Stimulated activated effector memory CD8-positive, alpha-beta T cell treated with anti-CD3 and anti-CD28 coated beads, Interleukin-12 subunit alpha, Interleukin-12 subunit beta, amount 100 ng/mL, for 72 hours (primary cell): ENCODE measurements at places on chromosomes 7 and 10.

- DNase-seq: no peak
Measured at GRCh38 chr7:2892549-2892948, 48.4 kb upstream of the GNA12 start.

DNA sequence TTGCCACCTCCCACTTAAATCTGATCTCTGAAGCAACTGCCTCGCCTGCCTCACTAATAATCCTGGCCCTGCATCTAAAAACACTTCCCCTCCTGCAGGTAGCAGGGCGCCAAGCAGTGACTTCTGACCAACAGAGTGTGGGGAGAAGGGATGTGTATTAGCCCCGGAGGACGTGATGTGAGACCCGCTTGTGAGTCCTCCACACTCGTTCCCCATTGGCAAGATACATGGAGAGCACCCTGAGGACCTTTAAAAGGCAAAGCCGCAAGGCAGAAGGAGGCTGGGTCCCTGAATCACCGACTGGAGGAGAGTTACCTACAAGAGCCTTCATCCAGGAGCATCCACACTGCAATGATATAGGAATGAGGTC, 6.1 kb upstream of the PILRA start:
- DNase-seq: no peak

DNA sequence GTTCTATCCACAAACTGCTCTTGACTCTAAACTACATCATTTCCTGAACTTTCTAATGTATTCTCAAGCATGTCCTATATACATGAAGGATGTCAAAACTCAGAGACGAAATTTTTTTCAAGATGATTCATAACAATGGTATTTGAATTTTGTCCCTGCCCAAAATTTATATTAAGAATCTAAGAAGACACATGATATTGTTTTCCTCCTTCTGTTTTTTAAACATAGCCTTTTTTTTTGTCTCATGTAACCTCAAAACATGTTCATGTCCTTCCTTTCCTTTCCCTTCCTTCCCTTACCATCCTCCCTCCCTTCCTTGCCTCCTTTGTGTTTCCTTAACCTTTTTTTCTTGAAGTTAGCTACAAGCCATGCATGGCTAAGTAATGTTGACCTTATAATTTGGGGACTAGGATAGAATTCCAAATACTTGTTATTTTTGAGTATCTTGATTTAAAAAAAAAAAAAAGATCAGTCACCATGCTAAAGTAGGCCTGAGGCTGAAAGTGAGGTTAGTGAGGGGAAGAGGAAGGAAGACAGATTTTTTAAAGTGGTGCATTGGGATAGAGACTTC, 163.0 kb downstream of the SUGCT start:
- no peak for DNase-seq

GRCh38 chr7:144786522-144786921, 49.3 kb downstream of the TPK1 start:
- no peak for DNase-seq

DNA sequence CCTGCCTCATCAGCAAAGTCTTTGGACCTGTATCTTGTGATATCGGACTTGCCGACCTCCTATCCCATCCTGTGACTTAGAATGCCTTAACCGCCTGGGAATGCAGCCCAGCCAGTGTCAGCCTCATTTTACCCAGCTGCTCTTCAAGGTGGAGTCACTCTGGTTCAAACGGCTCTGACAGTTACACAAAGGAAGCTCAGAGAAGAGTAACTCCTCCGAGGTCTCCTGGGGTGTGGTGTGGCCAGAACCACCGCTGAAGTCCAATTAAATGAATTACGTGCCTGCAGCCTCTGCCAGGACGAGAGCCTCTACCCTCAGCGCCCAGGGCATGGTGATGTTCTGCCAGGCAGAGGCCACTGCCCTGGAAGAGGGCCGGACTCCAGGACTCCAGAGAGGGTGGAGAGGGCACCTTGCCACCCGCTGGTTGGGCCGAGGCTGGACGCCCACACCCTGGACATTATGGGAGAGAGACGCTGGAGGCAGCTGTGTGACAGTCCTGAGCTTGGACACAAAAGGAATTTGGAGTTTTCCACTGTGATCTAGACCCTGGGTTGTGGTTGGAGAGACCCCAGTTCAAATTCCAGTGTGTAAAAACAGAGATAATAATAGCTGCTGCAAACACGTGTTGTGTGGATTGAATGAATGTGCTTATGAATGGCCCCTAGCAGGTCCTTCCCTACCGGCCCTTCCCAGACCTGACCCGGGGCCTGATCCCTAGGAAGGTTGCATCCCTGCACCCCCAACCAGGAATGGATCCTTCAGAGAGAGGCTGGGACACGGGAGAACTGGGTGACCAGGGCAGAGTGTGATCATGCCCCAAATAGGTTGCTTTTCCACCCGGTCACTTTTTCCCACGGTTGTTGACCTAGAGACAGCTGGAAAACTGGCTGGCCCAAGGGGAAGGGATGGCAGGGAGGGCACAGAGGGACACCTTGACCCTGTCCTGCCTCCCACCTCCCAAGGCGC, 37.8 kb upstream of the FZD9 start:
- no peak for DNase-seq

GRCh38 chr7:115910541-115911164, 119.9 kb downstream of the TFEC start:
- DNase-seq: no peak

GRCh38 chr7:133784486-133785001, 342.6 kb upstream of the LRGUK start:
- no peak for DNase-seq

GRCh38 chr10:71512761-71513539, 116.2 kb downstream of the CDH23 start:
- no peak for DNase-seq

- no peak for DNase-seq
Measured at GRCh38 chr10:12908773-12909172, 92.7 kb downstream of the CCDC3 start.

- peak; percentile 42 for DNase-seq
Measured at GRCh38 chr7:45657136-45657889, 83.1 kb downstream of the ADCY1 start.

DNA sequence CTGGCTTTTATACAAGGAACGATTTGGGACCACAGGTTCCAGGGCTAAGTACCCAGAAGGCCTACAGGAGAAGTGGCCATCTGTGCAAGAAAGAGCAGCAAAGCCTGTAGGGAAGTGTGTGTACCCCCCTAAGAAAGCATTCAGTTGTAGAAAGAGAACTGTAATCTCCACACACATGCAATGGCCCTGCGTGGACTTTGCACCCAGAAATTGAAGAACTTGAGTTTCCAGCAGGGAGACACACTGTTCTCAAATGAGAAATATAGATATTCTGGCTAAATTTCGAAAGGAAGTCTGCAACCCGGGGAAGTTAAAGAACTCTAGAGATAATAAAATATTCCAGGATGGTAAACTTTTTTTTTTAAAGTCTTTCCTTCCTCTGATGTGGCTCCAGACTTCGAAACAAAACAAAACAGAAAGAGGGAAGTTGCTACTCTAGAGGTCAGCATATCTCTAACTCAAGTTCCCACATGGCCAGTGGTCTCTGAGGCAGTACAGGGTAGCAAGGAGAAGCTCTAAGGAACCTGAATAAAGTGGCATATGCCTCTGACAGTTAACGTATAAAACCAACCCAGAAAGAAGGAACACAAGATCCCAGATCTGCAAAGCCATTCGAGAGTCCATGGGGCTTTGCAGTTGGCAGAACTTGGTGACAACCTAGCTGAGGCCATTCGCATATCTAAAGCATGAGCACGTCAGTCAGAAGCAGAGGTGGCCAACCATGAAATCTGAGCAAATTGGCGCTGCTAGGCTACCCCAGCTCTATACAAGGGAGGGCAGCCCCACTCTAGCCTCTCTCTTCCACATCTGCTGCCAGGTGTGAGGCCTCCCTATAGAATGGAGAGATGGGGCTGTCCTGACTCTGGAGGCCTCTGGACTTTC, 56.6 kb downstream of the ELMO1 start:
- no peak for DNase-seq

DNA sequence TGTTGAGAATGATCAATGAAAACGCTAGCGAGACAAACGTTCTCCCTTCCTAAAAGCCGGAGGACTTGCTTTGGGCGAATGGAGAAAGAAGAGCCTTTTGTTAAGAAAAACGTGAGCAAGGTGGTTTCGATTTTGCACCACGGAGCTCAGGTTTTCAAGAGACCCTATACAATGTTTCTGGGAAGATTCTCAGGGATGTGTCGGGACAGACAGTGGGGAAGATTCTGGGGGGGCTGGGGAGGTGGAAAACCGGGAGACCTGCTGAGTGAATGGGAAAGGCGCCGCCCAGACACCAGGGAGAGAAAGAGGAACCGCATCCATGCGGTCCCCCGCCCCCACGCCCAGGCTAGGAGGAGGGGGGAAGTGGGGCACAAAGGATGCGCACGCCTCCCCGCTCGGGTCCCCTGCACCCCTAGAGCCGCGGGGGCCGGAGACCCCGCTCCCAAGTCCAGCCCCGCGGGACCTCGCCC, 745 bp downstream of the YWHAG start:
- DNase-seq: no peak

DNA sequence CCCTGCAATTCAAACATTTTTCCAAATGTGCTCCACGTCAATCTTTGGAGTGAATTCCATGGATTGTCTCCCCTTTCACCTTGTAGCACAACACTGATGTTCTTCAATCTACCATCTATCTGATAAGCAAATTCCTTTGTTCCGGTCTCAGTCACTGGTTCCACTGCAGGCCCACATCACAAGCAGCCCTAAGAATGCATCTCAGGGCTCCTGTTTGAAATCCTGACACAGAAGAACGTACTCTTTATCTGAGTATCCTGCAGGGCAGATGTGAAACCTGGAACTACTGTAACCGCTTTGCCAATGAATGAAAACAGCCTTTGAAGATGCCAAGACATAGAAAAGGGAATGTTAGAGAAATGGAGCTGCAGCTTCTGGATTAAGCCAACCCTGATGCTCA, 62.9 kb upstream of the FAM133B start:
- DNase-seq: no peak

DNA sequence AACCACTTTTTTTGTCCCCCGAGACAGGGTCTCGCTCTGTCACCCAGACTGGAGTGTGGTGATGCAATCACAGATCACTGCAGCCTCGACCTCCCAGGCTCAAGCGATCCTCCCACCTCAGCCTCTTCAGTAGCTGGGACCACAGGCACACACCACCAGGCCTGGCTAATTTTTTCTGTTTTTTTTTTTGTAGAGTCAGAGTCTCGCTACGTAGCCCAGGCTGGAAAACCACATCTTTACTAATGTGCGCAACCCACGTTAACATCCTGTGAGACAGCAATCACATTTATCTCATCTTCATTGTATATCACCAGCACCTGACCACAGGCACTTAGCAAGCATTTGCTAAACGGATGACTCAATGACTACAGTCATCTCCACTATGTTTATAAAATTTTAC, 77.8 kb upstream of the ATP6V0A4 start:
- DNase-seq: peak; percentile 79

- DNase-seq: no peak
Measured at GRCh38 chr10:53997953-53998352, 803.1 kb downstream of the PCDH15 start.

- no peak for DNase-seq
Measured at GRCh38 chr7:33981226-33981625, 75.9 kb downstream of the BMPER start.

DNA sequence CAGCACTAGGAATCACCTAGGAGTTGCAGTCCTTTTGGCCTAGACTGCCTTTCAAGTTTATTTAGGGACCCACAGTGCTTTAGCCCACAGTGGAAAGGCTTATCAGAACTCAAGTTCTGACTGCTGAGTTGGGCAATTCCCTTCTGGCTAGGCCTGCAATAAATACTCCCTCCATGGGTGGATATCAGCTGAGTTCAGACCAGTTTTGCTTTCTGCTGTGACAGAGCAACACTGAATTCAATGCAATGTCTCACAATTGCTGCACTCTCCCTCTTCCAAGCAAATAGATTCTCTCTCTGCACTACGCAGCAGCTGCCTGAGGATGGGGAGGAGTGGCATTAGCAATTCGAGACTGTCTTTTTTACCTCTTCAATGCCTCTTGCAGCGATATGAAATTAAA, 1153.3 kb downstream of the SORCS1 start:
- DNase-seq: no peak

DNA sequence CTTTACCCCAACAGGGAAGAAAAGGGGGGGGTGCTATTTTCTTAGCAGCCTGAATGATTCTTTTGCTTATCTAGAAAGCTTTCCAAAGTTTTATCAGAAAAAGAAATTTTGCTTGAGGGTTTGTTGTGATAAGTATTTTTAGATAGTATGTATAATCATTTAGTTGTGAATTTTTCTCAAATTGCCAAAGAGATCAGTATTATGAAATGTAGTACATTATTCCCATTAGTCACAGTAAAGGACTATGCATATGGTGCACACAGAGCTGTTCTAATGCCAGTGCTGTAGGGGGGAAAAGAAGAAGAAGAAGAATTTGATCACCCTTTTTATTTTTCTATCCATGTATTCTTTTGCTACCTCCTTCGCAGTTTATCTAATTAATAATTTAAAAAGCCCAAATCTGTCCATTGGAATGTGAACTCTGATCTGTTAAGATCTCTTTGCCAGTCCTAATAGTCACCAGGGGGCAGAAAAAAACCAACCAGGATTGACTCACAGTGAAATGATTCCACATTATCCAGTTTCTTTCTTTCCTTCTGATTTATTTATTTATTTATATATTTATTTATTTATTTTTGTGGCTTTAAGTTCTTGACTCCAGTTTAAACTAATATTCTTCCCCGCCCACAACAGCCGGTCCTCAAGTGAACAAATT, 4.7 kb downstream of the RBM20 start:
- DNase-seq: no peak

DNA sequence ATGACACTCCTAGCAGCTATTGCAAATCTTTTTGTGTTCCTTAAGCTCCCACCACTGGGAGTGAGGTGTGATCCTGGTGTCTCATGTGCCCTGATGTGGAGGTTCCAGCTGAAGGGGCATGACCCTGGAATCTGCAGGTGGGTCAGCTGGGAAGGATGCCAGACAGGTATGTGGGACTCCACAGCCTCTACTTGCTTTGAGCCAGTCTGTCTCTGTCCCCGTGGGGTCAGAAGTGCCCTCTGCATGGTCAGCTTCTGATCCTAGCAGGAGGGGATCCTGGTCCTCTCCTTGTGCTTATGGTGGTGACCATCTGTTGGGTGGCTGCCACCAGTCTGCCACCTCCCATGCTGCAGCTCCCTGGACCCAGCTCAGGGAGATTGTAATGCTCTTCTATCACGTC, 51.1 kb upstream of the COMTD1 start:
- DNase-seq: no peak

DNA sequence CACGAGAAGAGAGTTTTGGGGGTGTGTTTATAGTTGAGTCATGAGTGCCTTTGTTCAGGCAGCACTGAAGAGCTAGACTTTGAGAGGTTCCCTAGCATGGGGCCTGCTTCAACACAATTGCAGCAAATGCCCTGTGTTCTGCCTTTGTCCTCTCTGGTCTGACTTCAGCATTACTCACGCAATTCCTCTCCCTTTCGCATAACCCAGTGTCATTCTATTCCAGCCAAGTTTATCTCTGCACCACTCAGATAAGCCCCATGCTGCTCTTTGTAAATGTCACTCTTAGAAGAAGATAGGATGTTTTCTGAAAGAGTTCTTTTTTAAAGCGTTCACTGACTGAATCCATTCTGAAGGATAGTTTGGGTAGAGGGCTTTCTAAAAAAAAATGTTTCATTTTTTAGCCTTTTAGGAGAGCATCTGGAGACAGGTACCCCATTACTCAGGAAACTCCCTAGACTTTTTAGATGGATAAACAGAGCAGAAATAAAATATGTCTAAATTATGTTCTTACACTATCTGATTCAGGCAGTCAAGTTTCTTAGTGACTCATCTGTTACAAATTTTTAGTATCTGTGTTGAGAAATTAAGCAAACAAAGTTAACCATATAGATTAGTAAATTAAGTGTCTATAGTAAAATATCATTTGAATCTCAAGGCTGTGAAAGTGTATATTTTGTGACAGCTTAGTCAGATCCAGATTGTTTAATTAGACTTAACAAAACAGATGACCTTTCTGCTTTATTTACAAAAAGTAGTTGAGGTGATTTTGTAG, 318.5 kb downstream of the GPR158 start:
- DNase-seq: no peak

- DNase-seq: no peak
Measured at GRCh38 chr10:31704195-31704594, 224.4 kb downstream of the ARHGAP12 start.
